ENCODE measurements at places on chromosomes 2 and 18.

- no peak for DNase-seq
Observed at GRCh38 chr2:99403524-99403923, 66.3 kb downstream of the EIF5B start.

DNA sequence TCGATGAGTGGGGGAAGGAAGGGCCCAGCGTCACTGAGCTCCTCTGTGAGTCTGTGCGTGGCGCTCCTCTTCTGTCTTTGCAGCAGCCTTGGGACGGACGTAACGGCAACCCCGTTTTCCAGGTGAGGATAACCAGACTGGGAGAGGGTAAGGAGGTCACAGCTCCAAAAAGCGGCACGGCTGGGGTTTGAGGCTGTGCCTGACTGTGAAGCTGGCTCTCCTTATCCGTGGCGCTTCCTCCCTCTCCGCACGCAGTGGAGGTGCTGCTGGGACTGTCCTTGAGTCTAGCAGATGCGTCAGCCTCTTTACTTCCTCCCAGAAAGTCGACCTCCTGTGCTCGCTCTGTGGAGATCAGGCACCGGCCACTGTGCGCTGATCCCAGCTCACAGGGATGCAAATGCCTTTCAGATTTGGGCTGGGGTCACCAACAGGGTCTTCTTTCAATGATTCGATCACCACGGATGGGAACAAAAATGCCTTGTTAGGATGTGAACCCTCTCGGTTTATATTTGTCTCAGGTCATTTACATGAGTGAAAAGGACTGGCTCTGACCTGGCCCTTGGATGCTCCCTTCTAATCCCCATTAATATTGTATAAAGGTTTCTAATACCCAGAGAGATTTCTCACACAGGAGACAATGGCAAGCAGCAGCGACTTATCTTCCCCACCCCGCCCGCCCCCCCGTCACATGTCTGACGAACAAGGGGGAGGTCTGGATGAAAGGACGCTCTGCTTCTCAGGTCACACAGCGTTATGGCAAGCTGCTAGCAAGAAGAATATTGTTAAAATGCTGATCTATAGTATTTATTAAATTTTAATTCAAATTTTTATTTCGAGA is 30.1 kb upstream of the E2F6 start:
- no peak for DNase-seq

DNA sequence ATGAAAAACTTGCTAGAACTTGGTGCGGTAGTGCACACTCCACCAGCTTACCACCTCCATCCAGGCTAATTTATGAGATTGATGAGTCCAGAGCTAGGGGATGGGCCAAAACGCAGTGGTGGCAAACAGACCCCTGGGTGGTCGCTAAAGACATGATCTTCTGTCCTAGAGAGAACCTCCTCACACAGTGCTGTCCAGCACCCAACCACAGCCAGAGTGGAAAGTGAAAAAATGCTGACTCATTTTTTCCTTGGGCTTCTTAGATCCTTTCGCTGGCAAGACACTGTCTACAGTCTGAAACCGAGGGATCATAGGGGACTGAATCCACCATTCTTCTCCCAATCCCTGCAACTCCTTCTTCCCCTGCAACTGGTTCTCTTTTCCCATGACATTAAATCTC is 4.1 kb downstream of the ANTXR1 start:
- DNase-seq = peak; percentile 45

GRCh38 chr18:14978962-14979535 is 231.1 kb downstream of the ANKRD30B start:
- DNase-seq = peak; percentile 29

DNA sequence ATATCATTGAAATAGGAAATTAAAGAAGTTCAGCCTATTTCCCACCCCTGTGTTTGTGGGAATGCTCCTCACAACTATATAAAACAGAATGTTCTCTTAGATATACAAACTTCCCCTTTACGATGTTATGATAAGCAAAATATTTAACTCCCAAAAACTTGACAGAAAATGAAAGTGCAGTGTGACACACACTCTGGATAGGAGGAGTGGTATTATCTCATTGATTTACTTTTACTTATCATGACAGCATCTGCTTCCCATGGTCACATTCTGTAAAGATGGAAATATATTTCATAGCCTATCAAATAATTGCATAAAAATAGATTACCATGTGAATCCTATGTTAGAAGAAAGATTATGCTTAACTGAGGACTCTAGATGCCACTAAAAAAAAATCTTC is 96.6 kb upstream of the STK17B start:
- DNase-seq = no peak

DNA sequence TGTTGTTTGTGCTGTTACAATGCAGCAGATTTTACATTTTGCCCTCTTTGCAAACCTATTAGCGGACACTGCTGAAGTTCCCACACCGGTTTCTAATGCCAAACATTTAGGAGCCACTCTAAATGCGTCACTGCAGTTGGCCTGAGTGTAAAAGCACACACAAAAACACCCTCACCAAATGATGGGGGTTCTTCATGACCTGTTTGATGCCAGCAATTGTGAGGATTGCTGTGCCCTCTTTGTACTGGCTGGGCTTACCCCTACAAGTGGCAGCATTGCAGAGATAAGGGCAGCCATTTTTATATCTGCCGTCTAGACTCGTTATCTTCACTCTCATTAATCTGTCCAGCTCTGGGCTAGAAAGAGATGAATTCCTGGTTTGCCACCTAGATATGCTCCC is 85.3 kb downstream of the NRP2 start:
- DNase-seq = no peak

GRCh38 chr2:205034034-205034433 is 488.8 kb downstream of the PARD3B start:
- no peak for DNase-seq

DNA sequence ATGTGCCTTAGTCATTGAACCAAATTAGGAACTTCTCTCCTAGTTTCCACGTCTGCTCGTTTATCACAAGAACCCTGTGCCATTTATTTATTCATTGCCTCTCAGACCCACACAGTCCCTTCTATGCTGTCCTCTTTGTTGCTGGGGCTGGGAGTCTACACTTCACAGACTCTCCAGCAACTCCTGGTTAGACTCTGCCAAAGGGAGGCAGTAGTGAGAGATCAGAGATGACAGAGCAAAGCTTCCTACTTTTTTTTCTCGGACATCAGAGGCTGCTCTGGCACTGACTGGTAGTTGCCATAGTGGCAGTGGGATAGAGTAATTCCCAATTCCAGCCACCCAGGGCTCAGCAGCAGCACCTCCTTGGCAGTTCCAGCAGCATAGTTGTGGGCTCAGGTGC is 277.5 kb downstream of the BCL11A start:
- no peak for DNase-seq

- no peak for DNase-seq
Observed at GRCh38 chr2:85926931-85927661, 38.3 kb upstream of the ST3GAL5 start.

- DNase-seq = peak; percentile 12
Observed at GRCh38 chr2:142188562-142188961, 57.7 kb upstream of the LRP1B start.

DNA sequence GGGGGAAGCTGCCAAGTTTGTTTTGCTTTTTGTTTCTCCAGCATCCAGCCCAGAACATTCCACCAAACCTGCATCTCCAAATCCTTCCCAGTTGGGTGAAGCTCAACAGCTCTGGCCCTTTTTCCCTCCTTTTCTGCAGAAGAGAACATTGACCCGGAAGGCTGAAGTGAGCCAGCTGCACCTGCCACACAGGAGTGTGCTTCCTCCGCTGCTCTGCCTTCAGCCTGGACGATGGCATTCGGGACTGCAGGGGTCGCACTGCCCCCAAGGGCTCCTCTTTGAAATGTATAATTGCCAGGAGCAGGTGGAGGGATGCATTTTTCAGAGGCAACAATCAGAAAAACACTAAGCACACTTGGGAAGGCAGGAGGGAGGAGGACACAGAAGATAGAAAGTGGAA is 41.8 kb downstream of the ST8SIA5 start:
- no peak for DNase-seq
